ENCODE measurements at places on chromosomes 6 and 20. TPM values are rescaled to one million over a fixed set of nuclear protein-coding genes. Genes with fewer than 3 reads are reported as not detected.

DNA sequence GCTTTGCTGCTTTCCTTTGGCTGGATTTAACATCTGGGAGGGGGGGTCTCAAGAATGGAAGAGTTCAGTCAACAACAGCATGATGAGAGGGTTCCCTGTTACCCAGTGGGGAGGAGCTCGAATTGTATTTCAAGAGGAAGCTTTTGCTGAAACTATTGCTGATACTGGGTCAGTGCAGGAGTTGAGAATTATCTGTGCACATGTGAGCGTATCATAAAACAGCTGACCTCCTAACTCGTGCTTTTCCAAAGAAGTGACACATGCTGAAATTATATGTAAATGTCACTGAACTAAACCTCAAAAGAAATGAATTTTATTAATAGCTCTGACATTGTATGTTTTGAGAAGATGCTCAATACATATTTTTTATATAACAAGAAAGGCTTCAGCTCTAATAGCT is 96.3 kb downstream of the PHF3 start:
- no peak for DNase-seq

MACROD2 gene
- 25.5 TPM for total RNA-seq

- no peak for DNase-seq
Measured at GRCh38 chr6:34866509-34866908, 21.3 kb downstream of the TAF11 start.

OPRM1 gene
- not detected for total RNA-seq

- DNase-seq, result no peak
Measured at GRCh38 chr6:155604991-155605390, 149.4 kb upstream of the NOX3 start.

GRCh38 chr6:164062872-164063271 is 648.4 kb downstream of the QKI start:
- no peak for DNase-seq

GRCh38 chr20:16476032-16476431 is 97.2 kb downstream of the KIF16B start:
- DNase-seq, result no peak

APOBEC2 gene
- total RNA-seq, result not detected

GRCh38 chr6:151160929-151161757 is 78.6 kb upstream of the AKAP12 start:
- no peak for DNase-seq

DNA sequence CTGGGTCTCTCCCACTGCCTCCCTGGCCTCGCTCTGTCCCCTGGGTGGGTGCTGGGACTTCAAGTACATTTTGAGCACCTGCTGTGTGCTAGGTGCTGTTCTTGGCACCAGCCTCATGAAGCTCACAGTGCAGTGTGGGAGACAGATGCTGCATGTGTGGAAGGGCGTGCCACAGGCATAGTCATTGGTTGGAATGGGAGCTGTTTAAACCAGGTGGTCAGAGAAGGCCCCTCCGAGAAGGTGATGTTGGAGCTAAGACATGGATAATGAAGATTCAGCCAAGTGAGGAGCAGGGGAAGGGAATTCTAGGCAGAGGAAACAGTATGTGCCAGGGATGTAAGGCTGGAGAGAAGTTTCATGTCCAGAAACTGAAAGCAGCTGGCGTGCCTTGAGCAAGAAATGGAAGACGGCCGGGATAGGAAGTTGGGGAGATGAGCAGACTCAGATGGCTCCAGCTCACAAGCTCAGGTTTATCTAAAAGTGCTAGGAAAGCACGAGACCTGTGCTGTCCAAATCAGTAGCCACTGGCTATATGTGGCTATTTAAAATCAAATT is 9.9 kb downstream of the LPIN3 start:
- no peak for DNase-seq

PRSS35 gene
- total RNA-seq, result 7.0 TPM

Measured in ovary (tissue), 10 donors.